Germinal center (tissue), 1 donor: ENCODE measurements at places on chromosomes 5 and 9.

GRCh38 chr9:85114799-85115198 is 445.3 kb downstream of the NTRK2 start:
- DNase-seq: no peak

GRCh38 chr5:107395632-107396350 is 274.9 kb downstream of the EFNA5 start:
- DNase-seq: no peak

DNA sequence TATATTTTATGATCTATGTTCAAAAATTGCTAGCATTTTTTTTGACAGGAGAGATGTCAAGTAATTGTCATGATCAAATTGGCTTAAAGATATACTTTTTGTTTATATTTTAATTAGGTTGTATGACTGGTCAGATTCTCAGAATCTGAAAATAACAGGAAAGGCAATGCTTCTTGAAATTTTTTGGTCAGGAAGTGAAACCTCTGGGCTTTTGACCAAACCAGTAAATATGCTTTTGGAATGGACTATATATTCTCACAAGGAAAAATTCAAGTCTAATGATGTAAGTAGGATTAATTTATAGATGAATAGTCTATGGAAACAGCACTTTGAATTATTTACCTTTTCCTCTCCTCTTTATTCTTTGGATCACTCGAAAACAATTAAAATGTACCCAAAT is 52.3 kb downstream of the SLF1 start:
- no peak for DNase-seq

DNA sequence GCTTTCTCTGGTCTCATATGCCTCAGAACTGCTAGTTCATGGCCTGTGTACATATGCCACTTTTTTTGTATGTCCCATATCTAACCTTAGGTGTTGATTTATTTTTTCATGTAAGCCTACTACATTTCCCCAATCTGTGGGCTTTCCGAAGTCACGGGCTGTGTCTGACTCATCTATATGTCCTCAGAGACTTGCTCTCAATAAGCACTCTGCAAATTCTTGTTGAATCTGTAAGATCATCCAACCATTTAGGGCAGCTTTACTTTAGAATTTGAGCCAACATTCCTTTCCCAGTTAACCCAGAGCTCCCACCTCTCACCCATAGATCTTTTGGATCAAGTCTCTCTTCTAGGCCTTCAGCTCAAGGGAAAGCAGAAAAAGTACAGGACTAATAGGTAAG is 263.4 kb downstream of the SEC61B start:
- DNase-seq: no peak

DNA sequence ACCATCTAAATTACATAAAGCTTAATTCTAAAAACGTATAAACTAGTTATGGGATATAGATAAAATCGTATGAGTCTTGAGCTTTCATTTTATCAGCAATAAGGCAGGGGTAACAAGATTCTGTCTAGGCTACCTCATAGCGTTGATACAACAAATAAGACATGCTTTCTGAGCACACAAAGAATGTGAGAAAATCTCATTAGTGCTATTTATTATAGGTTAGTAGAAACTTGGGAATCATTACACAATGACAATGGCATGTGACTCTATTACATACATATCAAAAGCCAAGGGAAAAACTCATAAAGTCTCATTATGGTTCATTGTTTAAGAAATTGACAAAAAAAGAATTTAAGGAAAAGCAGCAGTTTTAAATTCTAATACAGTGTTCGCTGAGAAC is 448.6 kb downstream of the PLK2 start:
- DNase-seq: no peak

DNA sequence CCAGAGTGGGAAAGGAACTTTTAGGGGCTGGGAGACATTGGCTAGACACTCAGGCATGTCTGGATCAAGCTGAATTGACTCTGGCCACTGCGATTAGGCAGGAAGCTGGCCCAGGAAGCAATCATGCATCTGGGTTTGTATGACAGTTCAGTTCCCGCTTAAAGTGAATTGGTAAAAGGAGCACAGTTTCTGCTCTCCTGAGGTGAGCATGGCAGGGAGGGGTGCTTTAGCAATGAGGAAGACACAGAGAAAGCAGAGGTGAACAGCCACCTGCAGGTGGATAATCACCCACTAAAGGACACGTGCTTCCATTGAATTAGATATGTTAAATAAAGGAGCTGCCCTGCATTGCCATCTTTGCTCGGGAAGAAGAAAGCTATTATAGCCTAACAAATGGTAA is 248.1 kb upstream of the MAP3K1 start:
- DNase-seq: no peak

GRCh38 chr5:14292766-14293658 is 149.9 kb downstream of the TRIO start:
- no peak for DNase-seq

- DNase-seq: no peak
Observed at GRCh38 chr9:89444274-89444673, 53.6 kb downstream of the SEMA4D start.

GRCh38 chr9:69324549-69325401 is at the start of gene ENTREP1:
Gene ENTREP1 (plus strand): TSS chr9:69325215. CDS start chr9:69325310, 95 bp downstream.
- peak; percentile 9 for DNase-seq

DNA sequence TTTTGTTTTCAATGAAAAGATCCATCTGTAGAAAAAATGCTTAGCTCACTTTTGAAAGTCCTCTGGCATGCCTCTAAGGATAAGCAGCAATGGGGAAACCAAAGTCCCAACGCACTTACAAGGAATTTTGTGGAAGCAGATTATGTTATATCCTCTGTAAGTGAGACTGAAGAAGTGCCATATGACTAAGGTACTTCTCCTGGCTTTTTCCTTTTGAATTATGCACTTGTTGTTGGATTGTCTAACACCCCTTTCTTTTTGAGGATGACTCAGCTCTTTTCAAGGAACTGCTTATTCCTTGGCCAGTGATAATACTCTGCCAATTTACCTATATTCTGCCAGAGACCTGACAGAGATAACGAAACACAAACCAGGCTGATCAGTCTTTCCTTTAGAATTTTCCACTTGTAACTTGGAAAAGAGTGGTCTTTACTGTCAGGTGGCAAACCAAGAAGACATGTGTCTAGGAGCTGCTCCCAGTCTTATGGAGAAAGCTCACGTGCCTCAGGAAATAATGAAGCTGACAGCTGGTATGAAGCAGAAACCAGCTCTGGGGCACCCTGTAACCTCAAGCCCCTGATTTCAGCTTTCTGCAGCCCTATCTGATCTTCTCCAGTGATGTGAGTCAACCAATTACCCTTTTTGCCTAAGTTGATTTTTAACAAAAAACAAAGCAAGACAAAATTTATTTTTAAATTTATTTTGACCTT is 290.8 kb upstream of the FBXL7 start:
- DNase-seq: no peak

- DNase-seq: no peak
Observed at GRCh38 chr5:54325272-54325609, 14.9 kb upstream of the ARL15 start.

DNA sequence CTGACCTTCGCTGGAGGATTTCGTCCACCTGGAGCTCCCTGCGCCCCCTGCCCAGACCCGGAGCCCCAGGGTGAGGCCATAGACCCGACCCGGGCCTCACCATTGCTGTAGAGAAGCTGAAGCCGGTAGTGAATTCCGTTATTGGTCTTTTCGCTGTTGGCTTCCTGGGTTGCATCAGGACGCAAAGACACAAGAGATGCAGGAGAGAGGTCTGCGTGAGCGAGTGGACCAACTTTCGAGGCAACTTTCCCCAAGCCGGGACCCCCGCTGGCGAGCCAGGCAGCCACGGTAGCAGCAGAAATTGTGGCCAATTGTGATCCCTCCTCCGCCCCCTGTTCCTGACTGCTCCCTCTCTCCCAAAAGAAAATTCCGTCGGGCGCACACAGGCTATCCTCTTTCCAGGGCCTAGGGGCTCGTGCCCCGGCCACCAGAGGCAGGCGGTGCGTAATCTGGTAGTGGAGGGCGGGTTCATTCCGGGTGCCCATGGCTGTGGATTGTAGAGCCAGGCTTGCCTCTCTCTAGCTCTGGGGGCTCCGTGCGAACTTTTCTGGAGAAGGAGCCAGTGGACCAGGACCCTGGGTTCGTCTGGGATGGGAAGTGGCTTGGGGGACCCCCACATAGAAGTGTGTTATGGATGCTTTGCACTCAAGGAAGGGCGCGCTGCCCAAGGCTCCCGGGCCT is 3.3 kb downstream of the EBF1 start:
- DNase-seq: no peak

DNA sequence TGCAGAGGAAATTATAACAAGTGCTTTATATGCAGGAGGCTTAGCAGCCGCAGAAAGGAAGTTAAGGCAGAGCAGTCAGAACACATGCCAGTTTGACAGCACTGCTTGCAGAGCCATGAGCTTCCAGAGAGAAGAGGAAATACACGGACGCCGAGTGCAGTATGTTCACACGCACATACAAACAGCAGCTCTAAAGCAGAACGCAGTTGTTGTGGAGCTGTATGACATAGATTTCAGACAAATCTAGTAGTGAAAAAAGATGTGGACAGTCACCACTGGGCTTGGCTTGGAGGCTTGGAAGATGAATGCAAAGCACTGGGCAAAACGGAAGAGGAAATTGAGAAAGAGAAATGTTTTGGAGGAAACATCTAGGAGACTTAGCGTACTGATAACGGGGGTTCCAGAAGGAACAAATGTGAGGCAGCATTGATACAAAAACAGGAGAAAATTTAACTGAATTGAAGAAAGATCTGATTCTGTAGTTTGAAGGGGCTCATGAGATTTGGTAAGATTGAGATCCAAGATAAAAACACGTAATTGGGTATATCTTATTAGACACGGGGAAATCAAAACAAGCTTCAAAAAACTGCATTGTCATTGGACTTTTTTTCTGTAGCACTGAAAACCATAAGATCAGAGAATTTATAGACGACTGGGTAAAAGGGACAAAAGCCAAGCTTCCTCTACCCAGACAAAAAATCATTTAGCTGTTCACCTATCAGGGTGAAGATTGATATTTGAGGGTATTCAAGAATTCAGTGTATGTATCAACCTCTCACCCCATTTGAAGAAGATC is 19.6 kb upstream of the ROPN1L start:
- no peak for DNase-seq

- DNase-seq: no peak
Observed at GRCh38 chr9:76136986-76137385, 246.5 kb downstream of the PCSK5 start.

GRCh38 chr5:35003018-35003957 is 44.5 kb downstream of the AGXT2 start:
- peak; percentile 65 for DNase-seq

GRCh38 chr9:92483627-92484545 is 1.6 kb upstream of the ASPN start:
- DNase-seq: no peak

GRCh38 chr9:37364751-37365360 is 57.6 kb upstream of the GRHPR start:
- peak; percentile 58 for DNase-seq

GRCh38 chr5:131740477-131740876 is 56.3 kb downstream of the FNIP1 start:
- no peak for DNase-seq

DNA sequence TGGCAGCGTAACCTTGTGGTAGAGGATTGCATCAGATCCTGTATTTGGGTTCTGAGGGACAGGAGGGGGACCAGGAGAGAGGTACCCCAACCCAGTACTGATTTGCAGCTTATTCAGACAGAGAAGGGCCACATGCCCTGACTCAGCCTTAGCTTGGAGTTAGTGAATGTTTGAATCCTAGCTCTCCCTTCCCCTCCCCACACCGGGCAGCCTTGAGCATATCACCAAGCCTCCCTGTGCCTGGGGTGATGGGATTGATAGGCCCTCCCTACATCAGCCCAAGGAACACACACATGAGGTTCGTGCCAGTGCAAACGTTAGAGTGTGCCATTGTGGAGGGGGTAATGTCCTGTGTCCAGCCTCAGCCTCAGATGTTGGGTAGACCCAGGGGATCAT is 71.9 kb downstream of the AMBP start:
- DNase-seq: no peak

DNA sequence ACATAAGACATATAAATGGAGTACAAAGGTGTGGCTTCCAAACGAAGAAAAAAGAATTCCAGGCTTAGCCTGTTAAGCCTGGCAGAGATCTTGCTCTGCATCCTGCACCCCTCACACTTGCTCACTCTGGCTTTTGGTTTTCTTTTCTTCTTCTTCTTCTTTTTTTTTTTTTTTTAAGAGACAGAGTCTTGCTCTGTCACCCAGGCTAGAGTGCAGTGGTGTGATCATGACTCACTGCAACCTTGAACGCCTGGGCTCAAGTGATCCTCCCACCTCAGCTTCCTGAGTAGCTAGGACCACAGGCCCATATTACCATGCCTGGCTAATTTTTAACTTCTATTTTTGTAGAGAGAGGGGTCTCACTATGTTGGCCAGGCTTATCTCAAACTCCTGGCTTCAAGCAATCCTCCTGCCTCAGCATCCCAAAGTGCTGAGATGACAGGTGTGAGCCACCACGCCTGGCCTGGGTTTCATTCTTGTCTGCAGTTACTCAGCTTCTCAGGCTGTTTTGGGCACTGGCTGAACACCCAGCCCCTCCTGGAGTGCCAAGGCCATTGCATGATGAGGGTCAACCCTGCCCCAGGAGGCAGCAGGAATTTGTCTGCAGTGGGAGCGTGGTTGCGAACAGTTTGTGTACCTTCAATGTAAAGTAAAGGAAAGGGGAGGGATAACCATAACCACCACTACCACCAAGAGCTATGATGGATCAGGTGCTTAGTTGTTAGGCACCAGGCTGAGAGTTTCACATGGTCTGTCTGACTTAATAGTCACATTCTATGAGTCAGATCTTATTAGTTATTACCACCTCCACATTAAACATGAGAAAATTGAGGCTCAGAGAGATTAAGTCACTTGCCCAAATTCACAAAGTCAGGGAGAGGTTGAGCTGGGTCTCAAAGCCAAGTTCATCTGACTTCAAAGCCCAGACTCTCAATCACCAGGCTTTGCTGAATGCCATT is 219.2 kb upstream of the PANK3 start:
- no peak for DNase-seq

GRCh38 chr5:90834711-90835110 is 276.1 kb downstream of the ADGRV1 start:
- DNase-seq: no peak

- no peak for DNase-seq
Observed at GRCh38 chr5:142235050-142235797, 89.6 kb downstream of the SPRY4 start.

DNA sequence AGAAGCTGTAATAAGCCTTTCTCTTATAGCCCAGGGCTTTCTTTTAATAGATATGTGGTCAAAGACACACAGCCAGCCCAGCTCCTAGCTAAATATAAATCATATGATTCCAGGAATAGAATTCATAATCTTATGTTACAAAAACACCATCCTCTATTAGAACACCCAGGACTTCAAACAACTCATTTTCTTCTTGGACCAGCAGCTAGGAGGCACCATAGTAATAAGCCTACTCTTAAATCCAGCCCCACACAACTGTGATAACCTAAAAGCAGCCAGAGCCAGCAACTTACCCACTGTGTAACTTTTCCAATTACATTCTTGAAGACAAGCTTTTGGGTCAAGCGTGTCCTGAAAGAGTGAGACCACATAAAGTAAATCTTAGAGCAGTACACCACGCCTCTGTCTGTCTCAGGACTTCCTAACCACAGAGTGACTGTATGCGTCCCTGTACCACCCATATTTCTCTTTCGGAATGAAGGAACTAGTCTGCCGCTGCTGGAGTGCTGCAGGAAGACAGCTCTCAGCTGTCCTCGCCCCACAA is 223.8 kb downstream of the TLE1 start:
- DNase-seq: no peak

GRCh38 chr5:157772127-157772526 is 28.6 kb downstream of the LSM11 start:
- DNase-seq: no peak
